IMR-90 (cell line): ENCODE measurements at places on chromosomes 11 and 22. TPM values are rescaled to one million over a fixed set of nuclear protein-coding genes. Genes with fewer than 3 reads are reported as not detected.

CAPN5 gene
- 8.1 TPM in 2 replicates for total RNA-seq

H19 gene
- not detected in 2 replicates for total RNA-seq

TYR gene
- total RNA-seq: not detected in 2 replicates

MYRF gene
- total RNA-seq: 1.6 and 1.7 TPM in 2 replicates

- DNase-seq: no peak
These were observed 14.4 kb downstream of the MMP7 start for GRCh38 chr11:102516179-102516578.

DNA sequence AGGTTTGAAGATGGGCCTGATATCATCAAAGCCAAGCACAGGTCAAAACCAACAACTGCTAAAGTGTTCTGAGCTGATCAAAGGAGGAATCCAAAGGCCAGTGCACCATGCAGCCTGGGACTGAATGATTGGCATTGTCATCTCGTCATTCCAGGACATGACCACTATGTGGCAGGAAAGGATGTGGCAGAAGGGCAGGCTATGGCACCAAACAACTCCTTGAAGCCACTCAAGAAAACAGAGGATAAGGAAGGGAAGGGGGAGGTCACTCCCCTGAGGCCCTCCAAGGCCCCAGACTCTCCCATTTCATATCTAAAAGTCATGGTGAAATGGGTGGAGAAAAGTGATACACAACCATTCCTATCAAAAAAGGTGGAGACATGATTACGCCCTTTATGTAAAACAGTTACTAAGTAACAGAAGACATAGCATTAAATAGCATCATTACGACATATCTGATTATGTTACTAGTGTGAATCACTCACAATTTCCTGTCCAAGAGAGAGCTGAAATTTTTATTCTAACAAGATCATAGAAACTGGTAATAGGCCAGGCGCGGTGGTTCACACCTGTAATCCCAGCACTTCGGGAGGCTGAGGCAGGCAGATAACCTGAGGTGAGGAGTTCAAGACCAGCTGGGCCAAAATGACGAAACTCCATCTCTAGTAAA, 49.3 kb downstream of the AHNAK start:
- DNase-seq: peak; percentile 81

GRCh38 chr11:134971381-134971780, 559.3 kb upstream of the B3GAT1 start:
- no peak for DNase-seq

DNA sequence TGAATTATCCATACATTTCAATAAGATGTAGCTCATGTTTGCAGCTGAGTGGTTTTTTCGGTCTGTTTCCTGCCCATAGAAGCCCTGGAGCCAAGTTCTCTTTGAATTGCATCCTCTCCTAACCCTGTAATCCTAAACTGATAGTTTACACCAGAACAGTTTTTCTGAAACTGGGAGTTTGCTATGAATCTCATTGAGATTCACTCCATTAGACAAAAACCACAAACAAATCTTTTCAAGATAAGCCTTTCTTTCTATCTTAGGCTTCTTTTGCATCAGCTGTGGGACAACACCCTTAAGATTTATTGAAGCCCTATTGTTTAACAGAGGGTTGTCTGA, 324.8 kb downstream of the DYNC2H1 start:
- DNase-seq: peak; percentile 40

DNA sequence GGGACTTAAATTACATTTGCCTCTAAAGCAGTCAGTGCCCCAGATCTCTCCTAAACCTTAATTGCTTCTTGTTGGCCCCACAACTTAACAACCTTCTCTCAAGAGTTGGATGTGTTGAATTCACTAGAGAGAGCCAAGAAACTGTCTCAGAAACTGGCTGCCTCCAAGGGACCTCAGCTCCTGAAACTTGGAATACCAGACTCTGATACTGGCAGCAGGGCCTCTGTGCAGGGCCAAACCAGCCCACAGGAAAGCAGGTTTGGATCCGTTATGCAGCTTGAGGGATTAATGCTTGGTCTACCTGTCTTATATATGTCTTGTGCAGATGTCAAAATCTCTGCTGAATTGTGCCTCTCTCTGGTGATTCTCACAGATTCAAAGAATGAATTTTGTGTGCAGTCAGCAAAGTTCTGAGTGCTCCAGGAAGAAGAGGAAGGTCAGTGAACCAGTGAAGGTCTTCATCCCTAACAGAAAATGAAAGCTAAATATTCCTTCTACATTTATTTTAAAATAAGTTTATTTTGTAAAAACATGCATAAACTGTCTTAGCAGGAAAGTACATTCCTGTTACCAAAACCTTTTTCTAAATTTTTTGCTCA, 70.8 kb downstream of the LIF start:
- no peak for DNase-seq

DNA sequence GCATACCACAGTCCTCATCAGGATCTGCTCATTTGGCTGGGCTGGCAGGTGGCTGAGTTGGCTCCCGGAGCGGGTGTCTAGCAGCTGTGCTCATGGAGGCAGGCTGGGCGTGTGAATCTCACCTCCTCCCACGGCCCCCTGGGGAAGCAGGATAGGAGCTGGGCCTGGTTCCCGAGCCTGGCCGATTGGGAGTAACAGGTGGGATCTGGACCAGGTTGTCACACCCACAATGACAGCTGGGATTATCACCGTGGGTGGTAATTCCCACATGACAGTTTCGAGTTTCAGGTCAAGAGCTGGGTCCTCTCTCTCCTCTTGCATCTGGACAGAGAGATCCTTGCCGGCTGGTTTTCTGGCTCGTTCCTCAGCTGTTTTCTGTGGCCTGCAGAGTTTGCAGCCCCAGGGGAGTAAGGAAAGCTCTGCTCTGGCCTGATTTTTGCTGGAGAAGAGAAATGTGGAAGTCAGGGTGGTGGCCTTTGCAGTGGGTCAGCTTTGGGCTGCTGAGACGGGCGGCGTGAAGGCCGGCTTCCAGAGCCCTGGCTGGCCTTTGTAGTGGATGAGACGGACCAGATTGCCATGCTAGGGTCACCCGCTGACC, 57.0 kb downstream of the BCR start:
- peak; percentile 66 for DNase-seq

DNA sequence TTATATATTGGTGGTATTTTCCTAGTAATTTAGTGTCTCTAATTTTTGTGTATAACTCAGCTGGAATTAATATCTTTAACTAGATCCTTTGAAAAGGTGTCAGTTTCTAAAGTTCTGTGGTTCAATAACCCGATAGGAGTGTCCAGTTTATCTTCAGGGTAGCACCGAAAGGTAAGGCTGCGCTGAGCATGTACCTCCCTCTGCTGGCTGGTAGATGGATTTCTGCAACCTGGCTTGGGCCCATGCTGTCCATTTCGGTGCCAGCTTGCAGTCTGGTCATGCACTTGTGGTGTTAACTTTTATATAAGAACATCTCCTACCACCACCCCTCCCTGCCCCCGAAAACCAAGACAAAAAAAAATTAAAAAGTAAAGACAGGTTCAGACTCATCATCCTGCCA, 24.7 kb downstream of the EXT2 start:
- no peak for DNase-seq

- peak; percentile 84 for DNase-seq
These were observed 151.7 kb downstream of the UVRAG start for GRCh38 chr11:75966537-75967287.

DNA sequence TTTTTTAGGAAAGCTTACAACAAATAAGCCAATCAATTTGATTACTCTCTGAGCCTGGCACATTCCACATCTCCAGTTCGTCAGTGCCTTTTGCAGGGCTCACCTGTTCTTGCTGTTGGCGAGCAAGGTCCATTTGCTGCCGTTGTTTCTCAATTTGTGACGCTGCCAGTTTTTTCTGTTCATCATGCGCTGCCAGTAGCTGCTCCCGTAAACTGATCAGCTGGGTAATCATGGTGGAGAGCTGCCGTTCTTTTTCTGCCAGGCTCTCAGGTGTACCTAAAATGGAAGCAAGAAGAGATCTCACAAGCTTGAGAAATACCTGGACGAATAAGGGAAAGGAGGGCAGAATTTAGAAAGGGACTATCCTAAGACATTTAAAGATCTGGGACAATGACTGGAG, 169.7 kb downstream of the SOX6 start:
- no peak for DNase-seq

DNA sequence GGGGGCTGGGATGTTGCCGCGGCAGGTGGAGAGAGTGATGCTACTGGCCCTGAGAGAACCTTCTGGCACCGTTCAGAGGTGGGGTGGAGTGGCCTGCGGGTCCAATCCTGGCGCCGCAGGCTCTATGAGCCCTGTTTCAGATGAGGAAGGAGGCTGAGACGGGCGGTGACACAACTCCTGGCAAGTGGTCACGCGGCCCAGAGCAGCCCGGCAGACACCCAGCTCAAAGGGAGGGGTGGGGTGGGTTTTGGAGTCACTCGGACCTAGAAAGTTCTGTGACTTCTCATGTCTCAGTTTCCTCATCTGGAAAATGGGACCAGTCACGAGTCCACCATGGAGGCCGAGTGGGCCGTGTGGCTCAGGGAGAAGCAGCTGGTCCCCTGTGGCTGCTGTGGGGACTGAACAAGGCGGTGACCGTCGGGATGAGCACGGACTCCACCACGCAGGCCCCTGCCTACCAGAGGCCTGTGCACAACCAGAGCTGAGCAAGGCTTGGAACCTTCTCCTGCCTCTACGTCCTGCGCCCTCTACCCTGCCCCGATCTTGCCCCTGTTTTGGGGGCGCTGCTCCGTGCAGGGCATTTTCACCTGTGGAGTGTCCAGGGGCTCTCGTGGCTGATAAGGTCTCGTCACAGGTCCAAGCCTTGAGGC, 3.7 kb downstream of the TSPO start:
- no peak for DNase-seq
